Stimulated activated CD8-positive, alpha-beta memory T cell treated with anti-CD3 and anti-CD28 coated beads, Interleukin-4, amount 100 ng/mL, for 4 hours (primary cell): ENCODE measurements at places on chromosomes 1 and 21.

GRCh38 chr1:171793636-171794035 lies 12.2 kb downstream of the METTL13 start:
- DNase-seq, result no peak

DNA sequence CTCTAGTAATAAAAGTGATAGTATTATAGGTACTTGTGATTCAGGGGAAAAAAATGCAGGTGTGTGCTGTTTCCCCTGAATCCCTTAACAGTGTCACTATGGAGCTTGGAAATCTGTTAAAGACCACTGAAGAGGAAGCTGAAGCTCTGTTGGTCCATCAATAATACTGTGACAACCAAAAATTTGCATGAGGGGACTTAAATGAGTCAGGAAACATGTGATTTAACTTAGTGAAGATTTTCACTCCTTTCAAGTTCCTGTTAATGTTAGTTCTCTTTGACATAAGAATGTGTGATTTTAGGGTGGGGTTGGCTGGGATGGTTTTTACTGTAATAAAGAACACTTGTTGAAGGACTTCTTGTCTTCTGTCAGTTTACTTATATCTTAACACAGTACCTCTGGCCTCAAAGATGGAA lies 32.0 kb downstream of the VANGL2 start:
- DNase-seq, result no peak

GRCh38 chr1:81543764-81544163 lies 257.0 kb upstream of the ADGRL2 start:
- no peak for DNase-seq

DNA sequence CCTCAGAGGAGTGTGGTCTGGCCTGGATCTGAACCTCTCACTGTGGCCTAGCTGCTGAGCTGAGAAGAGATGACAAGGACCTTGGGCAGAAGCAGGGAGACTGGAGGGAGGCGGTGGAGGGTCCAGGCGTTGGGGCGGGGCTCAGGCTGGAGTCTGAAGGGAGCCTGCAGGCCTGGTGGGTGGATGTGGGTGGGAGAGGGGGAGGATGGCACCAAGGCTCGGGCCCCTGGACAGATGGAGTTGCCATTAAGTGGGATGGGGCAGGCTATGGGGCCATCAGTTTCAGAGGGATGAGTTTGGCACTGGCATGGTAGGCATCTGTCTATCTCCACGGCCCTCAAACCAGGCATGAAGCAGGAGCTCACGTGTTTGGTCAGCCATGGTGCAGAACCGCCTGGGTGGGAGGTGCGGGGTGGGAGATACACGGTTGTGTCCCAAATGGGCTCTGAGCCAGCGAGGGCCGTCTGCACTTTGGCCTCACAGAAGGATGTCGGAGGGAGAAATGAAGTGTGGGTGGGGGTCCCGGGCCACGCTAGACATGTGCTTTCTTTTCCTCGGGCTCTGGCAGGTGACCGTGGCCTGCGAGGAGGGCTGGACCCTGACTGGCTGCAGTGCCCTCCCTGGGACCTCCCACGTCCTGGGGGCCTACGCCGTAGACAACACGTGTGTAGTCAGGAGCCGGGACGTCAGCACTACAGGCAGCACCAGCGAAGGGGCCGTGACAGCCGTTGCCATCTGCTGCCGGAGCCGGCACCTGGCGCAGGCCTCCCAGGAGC lies 23.6 kb downstream of the PCSK9 start:
- DNase-seq, result no peak

DNA sequence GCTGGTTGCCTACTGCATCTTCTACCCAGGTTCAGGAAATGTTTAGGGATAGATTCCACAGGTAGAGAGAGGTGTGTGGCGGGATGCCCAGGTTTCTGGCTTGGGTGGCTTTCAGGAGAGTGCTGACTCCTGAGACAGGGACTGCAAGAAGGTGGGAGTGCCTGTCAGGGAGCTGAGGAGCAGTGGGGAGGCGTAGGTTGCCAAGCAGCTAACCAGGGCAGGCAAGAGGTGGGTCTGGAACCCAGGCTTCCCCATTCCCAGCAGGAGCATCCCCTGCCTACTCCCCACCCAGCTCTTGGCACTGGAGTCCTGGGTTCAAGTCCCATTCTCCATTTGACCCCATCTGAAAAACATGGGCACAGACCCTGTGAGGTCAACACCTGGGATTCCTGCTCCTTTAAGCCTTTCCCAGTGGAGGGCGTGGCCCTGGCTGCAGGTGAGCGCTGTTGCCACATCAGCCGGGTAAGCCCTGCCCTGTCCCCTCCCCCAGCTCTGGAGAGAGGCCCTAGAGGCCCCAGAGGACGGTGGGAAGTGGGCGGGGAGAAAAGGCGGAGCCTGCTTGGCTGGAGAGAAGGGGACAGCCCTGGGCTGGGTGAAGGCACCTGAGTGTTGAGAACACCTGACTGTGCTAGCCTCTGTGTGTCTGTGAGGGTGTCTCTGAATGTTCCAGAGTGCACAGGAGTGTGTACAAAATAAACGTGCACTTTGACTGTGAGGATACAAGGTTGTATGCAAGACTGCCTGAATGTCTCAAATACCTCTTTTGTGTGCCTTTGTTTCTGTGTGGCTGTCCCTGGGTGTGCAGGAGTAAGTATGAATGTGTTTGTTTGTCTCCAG lies 14.0 kb upstream of the SYNC start:
- no peak for DNase-seq

GRCh38 chr1:111789666-111790316 lies 34.1 kb downstream of the DDX20 start:
- DNase-seq, result no peak

DNA sequence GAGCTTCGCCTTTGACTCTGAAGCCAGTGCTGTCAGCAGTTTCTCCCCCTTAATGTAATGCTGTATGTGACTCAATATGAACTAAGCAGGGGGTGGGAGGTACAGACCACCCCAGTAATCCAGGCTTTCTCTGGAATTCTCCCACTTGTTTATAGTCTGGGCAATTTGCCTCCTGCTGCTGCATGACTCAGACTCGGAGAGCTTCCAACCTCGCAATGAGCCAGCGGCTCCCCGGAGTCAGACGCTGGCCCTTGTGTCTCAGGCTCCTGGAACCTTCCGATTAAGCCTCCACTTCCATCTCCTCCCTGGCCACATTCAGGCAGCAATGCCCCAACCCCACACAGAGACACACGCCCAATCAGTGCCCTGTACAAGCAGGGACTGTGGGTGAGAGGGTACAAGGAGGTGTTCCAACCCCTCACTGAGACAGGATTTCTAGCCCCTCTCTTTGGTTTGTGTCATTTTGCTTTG lies 471.7 kb upstream of the VAMP3 start:
- no peak for DNase-seq

DNA sequence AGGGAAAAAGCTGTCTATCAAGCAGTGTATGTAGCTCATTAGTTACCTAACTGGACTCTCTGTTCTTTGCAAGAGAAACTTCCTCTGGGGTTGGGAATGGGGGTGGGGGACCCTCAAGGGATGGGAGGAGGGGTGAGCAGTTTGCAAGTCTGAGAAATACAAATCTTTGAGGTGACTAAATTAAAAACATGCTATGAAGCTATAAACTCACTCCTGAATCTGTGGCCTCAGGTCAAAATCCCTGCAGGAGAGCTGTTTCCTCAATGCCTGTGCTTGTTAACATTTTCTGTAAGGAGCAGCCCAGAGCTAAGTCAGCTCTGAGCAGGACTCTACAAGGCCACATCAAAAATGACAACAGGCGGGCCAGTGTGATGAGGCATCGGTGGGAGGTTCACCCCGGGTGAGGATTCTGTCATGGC lies 32.8 kb upstream of the PTPRC start:
- no peak for DNase-seq

DNA sequence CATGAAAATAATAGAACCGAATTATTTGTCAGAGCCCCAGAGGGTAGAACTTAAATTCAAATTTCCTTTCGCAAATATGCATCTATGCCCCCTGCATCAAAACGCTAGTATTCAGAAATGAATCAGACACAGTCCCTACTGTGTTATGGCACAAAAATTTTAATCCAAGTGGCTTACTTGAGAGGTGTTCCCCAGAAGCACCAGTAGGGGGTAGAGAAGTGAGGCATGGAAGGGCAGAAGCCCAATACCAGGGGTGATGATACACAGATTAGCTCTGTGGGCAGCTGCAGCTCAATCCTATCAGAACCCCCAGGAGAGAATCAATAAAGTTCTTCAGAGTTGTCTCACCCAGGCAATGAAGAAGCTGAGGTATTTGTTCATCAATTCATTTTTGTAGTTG lies 342.2 kb downstream of the OMA1 start:
- DNase-seq, result no peak

GRCh38 chr1:53860967-53861411 lies 22.9 kb upstream of the NDC1 start:
- DNase-seq, result no peak

GRCh38 chr1:160209321-160210046 lies 4.3 kb downstream of the PEA15 start:
- no peak for DNase-seq
